NCI-H2171 (cell line): ENCODE measurements at places on chromosomes 2 and 18.

DNA sequence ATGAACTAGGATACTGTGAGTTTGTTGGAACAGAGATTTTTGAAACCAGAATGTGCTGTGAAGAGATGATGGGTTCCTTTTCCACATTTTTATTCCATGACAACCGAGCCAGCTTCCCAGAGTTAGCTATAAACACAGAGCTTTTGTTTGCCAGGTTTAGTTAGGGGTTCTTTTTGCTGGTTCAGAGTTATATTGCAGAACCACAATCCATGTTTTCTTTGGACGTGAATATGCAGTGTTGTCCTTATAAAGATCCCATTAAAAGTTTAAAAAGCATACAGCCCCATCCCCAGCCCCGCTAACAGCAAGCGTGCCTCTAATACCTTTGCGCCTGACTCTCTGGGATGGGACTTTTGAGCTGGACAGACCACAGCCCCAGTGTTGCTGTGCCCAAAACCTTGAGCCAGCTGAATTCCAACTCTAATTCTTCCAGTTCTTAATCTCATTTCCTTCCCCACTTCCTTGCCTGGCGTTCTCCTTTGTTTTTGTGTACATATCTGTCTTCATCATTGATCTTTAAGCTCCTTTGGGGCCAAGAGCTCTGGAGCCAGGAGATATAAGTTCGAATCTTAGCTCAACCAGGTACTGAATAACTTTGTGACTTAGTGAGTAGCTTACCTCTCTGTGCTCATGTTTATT, 72.3 kb downstream of the SPATS2L start:
- DNase-seq, result no peak

DNA sequence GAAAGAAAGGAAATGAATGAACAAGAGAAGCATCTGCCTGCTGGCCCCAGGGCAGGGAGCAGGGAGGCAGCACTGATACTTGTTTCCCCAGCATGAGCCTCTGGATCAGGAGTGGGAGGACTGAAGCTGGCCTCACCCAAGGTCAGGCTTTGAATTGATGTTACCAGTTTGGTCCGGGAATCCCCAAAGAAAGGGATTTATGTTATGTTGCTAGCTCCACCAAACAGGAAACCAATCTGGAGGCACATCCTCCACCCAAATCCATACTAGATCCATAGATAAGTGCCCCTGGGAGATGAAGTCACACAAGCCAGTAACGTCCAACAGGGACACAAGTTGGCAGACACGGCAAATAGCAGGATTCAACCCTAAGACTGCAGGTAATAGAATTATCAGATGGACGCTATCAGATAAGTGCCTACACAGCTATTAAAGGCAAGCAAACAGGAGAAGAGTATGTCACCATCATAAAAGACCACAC, 85.9 kb downstream of the MTCL1 start:
- DNase-seq, result no peak

- DNase-seq, result no peak
Observed at GRCh38 chr18:8890957-8891464, 185.7 kb downstream of the MTCL1 start.

DNA sequence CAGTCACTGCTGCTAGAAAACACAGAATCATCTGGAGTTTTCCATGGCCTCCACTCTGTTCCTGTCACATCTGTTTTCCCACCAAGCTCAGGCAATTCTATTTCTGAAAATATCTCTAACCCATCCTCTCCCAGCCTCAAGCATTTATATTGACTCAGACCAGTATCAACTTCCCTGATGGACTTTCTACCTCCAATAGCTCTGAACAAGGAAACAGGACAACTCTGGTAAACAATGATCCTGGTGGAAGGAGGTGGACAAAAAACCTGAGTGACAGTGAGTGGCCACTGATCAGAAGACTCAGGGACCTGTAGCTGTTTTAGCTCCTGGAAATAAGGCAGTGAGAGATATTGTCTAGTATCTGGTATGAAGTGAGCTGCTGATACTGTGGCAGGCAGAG, 23.4 kb downstream of the BMP10 start:
- DNase-seq, result no peak

- no peak for DNase-seq
Observed at GRCh38 chr2:208146006-208146405, at the start of gene CRYGB. Gene CRYGB, minus strand, starts transcription at chr2:208146158. Its CDS starts 38 bp downstream, at chr2:208146120.

DNA sequence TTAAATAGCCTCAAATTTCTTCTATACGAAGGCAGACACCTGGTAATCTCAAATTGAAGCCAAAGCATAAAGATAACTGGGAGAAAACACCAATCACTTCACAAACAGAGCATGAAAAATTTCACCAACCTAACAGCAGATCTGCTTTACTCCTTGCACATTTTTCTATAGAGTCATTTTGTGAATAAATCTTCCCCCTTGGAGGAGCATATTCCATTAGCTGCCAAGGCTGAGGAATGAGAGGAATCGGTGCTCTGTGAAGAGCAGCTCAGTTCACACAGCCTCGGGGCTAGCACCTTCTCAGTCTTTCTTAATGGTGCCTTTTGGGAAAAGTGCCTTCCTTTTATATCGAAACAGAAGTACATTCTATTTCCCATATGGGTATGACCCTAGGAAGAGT, 1313.7 kb upstream of the NRXN1 start:
- DNase-seq, result no peak

DNA sequence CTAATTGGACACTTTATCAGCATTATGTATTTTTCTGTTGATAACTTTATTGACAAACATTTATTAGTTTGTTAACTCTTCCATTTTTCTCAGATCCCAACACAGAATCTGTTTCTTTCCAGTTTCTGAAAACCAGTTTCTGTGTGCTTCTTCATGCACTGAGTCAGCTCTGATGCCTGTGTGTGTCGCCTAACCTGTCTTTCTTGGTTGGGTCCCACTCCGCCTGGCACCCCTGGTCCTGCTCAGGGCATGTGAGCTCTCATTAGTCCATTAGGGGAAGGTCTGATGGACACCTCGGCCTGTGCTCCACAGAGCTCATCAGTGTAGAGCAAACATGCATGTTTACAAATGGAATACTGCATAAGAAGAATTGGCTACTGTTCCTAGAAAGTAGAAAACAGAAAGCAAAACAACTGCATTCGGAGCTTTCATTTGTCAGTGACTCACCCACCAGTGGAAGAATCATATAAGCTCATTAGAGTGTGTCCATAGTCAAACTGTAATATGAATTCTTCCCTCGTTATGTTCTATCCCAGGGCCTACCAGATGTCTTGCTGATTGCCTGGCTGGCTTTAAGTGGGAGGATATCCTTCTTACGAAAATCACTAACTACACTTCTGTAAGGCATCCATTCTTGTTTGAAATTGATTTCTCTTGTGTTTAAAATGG, 137.7 kb downstream of the SNTG2 start:
- no peak for DNase-seq

DNA sequence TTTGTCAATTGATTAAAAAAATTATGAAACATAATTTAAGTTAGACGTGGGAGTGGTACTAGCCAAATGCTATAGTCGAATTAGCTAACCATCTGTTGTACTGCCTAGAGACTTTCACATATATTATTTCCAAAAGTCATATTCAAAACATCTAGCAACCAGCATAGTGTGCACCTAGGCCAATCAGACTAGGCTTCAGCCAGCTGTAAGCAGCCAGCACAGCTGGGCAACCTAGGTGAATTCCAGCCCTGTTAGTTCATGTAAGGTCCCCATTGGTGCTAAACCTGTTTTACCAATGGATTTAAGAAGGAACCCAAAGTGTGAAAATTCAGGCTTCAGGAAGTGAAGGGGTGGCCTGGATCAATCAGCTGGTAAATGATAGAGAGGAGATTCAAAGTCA, 144.3 kb downstream of the BCL2 start:
- DNase-seq, result no peak

- DNase-seq, result no peak
Observed at GRCh38 chr2:9031246-9031645, 27.8 kb upstream of the MBOAT2 start.

DNA sequence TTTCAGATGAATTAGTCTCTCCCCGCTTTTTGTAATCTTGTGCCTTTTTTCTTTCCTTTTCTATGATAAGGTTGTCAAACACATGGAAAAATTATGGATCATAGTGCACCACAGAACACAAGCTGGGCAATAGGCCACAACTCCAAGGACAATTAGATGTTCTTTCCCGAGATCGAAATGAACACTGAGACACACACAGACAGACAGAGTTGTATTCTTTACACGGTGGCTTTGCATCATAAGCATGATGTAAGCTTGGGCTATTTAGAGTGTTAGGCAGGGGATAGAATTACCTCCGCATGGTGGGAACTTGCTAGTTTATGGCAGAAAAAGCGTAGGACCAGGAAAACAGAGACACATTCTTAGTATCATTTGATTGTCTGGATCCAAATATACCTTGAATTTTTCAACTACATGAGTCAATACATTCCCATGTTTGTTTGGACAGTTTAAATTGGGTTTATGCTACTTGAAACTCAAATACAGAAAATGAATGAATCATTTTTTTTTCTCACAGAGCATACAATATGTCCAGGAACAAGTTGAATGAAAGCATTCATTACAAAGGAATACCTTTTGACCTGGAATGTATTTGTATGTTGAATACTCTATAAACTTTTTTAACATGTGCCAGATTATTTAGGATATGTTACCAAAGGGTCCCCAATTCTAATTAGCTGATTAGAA, 1611.5 kb upstream of the TMEFF2 start:
- DNase-seq, result no peak

GRCh38 chr2:33062665-33063250, 116.0 kb downstream of the LTBP1 start:
- no peak for DNase-seq

DNA sequence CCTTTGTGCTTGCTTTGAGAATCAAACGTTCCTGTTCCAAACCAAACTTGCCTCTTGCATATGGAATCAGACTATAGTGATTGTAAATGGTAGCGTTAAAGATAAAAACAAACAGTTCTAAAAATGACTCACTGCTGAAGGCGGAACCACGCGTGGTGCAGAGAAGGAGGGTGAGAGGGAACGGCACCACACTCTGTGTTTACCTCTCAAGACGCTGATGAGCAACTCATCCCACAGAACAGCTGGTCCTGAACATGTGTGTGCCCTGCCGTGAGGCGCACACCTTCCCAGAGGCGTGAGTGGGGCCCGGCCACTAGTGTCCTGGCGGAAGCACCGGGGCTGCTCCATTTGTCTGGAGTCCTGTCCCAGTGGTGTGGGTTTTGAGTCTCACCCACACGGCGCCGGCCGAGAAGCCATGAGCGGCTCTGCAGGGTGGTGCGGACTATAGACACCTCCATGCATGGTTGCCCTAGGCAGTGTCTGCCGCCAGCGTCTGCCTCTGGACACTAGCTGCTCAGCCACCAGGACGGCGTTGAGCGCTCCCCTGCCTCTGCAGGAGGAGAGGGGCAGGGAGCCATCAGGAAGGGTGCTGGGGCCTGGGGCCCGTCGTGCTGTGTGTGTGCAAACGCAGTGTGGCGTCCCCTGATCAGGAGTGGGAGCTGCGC, 52.1 kb downstream of the NFATC1 start:
- DNase-seq, result no peak

GRCh38 chr2:14533131-14533757, 99.3 kb upstream of the LRATD1 start:
- DNase-seq, result no peak

DNA sequence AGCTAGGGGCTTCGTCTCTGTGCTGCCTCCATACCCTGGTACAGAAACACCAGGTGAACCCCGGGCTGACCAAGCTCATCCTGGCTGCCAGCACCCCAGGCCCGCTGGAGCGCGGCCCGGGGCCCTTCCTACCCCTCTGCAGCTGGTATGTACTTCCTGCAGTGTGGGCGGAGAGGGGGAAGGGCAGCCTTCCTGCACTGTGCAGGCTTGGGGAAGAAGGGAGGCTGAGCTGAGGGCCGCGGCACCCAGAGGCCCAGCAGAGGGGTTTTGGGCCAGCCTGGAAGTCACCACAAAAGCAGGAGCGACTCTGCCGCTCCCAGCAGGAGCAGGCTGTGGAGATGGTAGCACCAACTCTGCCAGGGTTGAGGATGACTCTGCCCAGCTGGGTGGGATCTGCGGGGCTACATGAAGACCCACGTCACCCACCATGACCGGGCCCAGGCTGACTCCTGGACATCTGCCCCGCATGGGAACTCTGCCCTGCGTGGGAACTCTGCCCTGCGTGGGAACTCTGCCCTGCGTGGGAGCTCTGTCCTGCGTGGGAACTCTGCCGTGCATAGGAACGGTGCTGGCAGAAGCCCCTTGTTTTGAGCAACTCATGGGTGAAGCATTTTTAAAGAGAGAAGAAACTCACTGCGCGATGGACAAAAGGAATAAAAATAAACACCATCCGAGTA, 273.3 kb downstream of the NDUFA10 start:
- no peak for DNase-seq

DNA sequence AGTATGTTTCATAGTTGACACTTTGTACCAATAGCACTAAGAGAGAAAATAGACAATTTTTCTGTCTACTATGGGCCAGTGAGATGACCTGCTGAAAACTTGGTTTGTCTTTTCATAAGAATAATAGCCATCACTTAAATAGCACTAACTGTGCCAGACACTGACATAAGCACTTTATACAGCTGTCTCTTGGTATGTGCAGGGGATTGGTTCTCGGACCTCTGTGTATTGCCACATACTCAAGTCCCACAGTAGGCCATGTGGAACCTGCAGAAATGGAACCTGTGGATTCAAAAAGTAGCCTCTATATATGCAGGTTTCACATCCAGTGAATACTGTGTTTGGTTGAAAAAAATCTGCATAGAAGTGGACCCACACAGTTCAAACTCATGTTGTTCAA, 126.7 kb downstream of the XRCC5 start:
- no peak for DNase-seq

GRCh38 chr18:7207366-7207915, 23.4 kb upstream of the LRRC30 start:
- no peak for DNase-seq

DNA sequence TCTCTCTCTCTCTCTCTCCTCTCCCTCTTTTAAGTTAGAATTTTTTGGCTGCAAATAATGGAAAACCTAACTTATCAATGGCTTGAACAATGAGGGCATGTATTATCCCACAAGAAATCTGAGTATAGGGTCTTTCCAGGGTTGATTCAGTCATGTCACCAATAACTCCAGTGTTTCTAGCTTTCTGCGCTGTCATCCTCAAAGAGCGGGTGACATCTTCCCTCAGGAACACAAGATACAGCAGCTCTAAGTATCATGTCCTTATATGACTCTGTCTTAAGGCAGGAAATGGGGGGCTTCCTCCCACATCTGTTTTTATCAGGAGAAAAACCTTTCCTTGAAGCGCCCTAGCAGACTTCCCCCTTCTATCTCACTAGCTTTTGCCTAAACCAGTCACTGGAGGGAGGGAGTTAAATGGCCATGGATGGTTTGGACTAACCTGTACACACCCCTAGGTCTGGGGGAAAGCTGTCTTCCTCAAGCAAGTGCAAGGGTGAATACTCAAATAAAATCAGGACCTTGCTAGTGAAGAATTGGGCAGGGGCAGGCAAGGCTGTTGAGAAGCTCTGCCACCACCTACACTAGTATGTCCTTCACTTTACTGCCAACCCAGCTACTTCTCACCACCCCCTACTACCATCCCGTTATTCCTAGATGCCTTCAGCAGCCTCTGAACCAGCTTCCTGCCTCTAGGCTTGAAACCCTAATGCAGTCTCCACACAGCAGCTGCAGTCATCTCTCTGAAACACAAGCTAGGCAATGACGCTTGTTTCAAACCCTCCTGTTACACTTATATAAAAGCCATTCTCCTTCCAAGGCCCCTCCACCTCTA, 7.5 kb upstream of the TUBA4A start:
- no peak for DNase-seq

- no peak for DNase-seq
Observed at GRCh38 chr2:232228332-232228731, 150.2 kb upstream of the ALPP start.

GRCh38 chr2:226603606-226604005, 196.0 kb downstream of the IRS1 start:
- no peak for DNase-seq

GRCh38 chr18:78244779-78245178, 734.8 kb upstream of the SALL3 start:
- no peak for DNase-seq

- DNase-seq, result no peak
Observed at GRCh38 chr2:59786684-59787083, 766.8 kb downstream of the BCL11A start.
